Jurkat, Clone E6-1 (cell line): ENCODE measurements at places on chromosomes 3 and 15.

DNA sequence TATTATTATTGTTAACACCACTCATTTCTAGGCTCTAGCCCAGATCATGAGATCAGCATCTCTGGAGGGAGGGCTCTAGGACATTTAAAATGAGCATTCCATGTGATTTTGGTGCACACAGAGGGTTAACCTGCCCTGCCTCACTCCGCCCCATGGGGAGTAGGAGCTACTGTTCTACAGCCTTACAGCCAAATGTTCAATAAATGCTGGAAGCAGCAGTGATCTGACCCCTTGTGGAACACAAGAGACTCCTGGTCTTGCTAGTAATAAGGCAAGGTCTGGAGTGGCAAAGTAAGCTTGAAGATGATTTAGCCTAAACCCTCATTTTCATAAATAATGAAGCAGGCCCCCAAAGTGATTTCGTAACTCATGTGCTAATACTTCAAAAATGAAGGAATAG lies 166.4 kb upstream of the EOMES start:
- no peak for DNase-seq

DNA sequence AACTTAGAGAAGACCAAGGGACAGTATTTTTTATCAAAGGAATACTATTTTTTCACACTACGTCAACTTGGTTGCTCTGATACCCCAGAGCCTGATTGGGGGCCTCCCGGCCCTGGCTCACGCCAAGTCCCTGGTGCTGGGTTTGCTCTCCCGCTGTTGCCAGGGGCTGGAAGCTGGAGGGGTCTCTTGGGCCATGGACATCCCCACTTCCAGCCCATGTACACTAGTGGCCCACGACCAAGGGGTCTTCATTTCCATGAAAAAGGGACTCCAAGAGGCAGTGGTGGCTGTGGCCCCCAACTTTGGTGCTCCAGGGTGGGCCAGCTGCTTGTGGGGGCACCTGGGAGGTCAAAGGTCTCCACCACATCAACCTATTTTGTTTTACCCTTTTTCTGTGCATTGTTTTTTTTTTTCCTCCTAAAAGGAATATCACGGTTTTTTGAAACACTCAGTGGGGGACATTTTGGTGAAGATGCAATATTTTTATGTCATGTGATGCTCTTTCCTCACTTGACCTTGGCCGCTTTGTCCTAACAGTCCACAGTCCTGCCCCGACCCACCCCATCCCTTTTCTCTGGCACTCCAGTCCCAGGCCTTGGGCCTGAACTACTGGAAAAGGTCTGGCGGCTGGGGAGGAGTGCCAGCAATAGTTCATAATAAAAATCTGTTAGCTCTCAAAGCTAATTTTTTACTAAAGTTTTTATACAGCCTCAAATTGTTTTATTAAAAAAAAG lies 20.3 kb upstream of the BSN start:
- DNase-seq: no peak

GRCh38 chr3:112889357-112889756 lies 42.7 kb upstream of the CD200R1L start:
- DNase-seq: no peak

- no peak for DNase-seq
Measured at GRCh38 chr3:50169232-50169832, 14.2 kb downstream of the SEMA3F start.

DNA sequence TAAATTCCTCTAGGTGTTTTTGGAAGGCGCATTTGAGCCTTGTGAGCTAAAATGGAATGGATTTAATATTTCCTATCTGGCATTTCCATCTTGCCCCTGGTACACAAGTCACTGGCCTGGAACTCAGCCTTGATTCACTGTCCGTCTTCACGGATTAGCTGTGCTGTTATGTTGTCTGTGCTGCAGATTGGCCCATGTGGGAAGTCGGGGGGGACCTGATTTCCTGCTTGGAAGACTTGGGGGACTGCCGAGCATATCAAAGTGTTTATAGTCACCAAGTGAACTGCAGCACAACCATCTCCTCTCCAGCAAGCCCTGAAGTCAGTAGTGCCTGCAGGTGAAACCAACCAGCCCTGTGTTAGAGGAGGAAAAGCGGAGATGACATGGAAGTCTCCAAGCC lies 12.2 kb downstream of the GHRL start:
- no peak for DNase-seq
